Activated CD4-positive, alpha-beta T cell treated with anti-CD3 and anti-CD28 coated beads, Interleukin-2, amount 10 ng/mL, durations not matched to agents 24 days and 14 days (primary cell): ENCODE measurements at places on chromosomes 11 and 22. TPM values are rescaled to one million over a fixed set of nuclear protein-coding genes. Genes with fewer than 3 reads are reported as not detected.

DNA sequence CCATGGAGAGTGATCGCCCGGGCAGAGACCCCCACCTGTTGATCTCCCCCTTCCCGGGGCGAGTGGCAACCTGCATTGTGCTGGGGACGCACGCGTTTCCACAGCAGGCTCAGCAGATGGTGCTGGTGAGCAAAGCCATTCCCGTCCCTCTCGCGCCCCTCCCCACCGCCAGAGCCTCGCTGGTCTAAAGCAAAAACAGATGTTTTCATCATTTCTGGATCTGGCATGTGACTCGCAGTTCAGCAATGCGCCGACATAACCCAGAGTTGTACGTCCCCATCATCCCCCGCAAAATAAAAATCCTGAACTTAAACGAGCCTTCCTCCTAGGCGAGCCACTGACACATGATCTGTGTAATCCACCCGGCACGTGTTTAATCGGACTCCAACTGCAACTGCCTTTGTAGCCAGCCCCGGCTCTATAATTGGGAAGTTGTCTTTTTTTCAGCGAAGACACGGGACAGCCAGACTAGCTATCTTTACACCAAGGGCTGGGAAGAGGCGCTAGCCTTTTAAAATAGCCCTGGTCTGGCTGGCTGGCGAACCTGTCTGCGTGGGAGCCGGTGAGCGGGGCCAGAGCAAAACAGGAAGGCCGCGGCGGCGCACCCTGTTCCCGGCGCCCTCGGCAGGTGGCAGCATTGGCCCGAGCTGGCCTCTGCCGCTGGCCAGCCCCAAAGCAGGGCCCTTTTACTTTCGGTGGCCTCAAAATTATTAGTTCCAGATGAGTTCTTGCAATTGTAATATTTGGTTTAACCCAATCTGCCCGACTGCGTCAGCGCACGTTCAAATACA, 203.0 kb upstream of the SORL1-AS1 start:
- H3K4me1 ChIP-seq = peaks cover 17% of the 10 kb centered on the region
- no peaks in the 10 kb centered on the region for H3K36me3 ChIP-seq
- H3K4me3 ChIP-seq = peak overlapping the region; percentile 78
- DNase-seq = peak; percentile 89

GRCh38 chr11:81578571-81578970, 1155.1 kb downstream of the FAM181B start:
- DNase-seq = no peak
- no peak overlapping the region for H3K27ac ChIP-seq
- H3K4me3 ChIP-seq = no peak overlapping the region
- H3K27me3 ChIP-seq = no peaks in the 10 kb centered on the region

DNA sequence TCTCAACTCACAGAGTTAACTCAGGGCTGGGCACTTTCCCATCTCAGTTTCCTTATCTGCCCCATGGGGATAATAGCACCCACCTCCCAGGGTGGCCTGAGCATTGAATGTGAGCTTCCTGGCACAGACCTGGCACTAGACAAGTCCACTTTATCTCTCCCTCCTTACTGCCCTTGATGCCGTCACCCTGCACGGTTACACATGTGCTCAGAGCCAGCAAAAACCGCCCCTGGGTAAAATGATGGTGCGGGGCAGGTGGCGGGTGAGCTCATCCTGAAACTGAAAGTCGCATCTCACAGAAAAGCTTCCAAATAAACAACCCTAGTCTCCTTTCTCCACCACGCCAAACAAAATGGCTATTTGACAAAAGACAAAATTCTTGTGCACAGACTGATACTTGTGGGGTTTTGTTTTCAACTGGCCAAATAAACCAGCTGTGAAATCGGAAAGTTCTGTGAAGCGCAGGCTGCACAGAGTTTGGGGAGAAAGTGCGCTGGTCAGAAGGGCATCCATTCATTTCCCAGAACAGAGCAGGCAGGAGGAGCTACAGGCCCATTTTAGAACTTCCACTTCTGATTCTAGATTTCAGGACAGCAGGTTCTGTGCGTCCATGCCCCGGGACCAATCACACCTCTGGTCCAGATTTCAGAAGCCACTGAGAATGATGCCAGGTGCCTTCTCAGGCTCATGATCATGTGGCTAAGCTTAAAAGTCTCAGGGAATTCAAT, 138.1 kb downstream of the SHANK2 start:
- no peak for DNase-seq
- H3K4me1 ChIP-seq = peaks cover 2% of the 10 kb centered on the region
- no peak overlapping the region for H3K4me3 ChIP-seq
- H3K27ac ChIP-seq = peak overlapping the region; percentile 34
- H3K36me3 ChIP-seq = no peaks in the 10 kb centered on the region

DNA sequence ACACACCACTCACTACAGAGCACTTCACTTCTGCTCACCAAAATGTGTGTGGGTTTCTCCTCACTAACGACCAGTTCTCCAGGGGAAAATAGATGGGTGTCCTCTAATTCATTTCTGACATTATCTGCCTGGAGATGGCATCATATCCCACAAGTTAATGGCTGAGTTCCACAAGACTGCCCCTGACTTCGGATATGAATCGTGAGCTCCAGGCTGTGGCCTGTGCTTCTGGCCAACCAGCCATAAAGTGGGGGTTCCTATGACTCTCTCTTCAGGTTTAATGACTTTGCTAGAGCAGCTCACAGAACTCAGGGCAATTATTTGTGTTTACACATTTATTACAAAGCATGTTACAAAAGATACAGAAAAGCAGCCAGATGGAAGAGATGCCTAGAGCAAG, 113.0 kb upstream of the SYT13 start:
- H3K36me3 ChIP-seq = no peaks in the 10 kb centered on the region
- H3K4me1 ChIP-seq = no peaks in the 10 kb centered on the region
- no peak overlapping the region for H3K27ac ChIP-seq
- DNase-seq = no peak
- no peak overlapping the region for H3K4me3 ChIP-seq

- H3K36me3 ChIP-seq = peaks cover 44% of the 10 kb centered on the region
- peak; percentile 80 for DNase-seq
- peak overlapping the region; percentile 69 for H3K4me3 ChIP-seq
- H3K27me3 ChIP-seq = no peaks in the 10 kb centered on the region
Observed at GRCh38 chr22:40401532-40401931, 31.1 kb downstream of the SGSM3 start.

GRCh38 chr11:44264761-44265160, 45.2 kb downstream of the ALX4 start:
- H3K4me3 ChIP-seq = no peak overlapping the region
- no peak for DNase-seq
- peaks cover 3% of the 10 kb centered on the region for H3K4me1 ChIP-seq
- no peaks in the 10 kb centered on the region for H3K36me3 ChIP-seq

GRCh38 chr11:103709371-103709770, 327.1 kb upstream of the DDI1 start:
- DNase-seq = no peak

DNA sequence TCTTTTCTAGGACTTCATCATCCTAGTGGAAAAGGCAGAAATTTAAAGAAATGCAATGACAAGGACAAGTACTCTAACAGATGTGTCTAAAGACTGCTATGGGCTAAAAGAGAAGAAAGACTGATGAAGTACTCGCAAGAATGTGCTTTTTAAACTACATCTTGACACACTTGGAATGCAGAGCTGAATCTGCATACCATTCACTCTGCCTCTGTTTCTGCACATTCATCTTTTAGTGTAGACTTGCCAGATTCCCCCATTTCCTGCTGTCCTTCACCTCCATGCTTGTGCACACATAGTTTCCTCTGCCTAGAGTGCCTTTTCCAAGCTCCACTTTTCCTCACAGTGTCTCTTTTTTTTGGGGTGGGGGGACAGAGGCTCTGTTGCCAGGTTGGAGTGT, 239.0 kb upstream of the CCDC179 start:
- no peaks in the 10 kb centered on the region for H3K4me1 ChIP-seq
- no peak overlapping the region for H3K4me3 ChIP-seq
- DNase-seq = no peak
- no peaks in the 10 kb centered on the region for H3K27me3 ChIP-seq

DNA sequence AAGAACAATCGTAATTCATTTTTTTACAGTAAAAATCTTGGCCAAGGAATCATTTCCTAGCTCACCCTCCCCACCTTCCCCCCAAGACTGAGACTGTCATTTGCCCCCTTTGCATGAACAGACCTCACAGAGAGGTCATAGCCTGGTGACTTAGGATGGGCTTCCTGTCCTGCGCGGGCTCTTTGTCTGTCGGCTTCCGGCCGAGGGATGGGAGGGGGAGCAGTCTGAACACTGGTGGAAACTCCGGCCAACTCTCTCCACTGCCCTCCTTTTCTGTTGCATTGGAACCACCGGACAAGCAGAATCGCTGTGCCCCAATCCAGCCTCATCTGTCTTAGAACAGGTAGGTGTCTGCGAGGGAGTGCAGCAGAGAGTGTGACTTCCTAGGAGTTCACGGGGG, 41.7 kb downstream of the TEAD1 start:
- DNase-seq = no peak
- H3K4me1 ChIP-seq = peaks cover 14% of the 10 kb centered on the region
- no peaks in the 10 kb centered on the region for H3K36me3 ChIP-seq
- H3K27me3 ChIP-seq = peaks cover 73% of the 10 kb centered on the region
- no peak overlapping the region for H3K27ac ChIP-seq

GRCh38 chr11:46369458-46370152, 11.9 kb upstream of the MDK start:
- H3K4me3 ChIP-seq = no peak overlapping the region
- DNase-seq = peak; percentile 87
- no peaks in the 10 kb centered on the region for H3K27me3 ChIP-seq
- peaks cover 32% of the 10 kb centered on the region for H3K36me3 ChIP-seq
- H3K27ac ChIP-seq = no peak overlapping the region

GRCh38 chr11:94885581-94885980, 87.8 kb downstream of the CWC15 start:
- peaks cover 4% of the 10 kb centered on the region for H3K4me1 ChIP-seq
- no peaks in the 10 kb centered on the region for H3K36me3 ChIP-seq
- no peak for DNase-seq
- no peak overlapping the region for H3K4me3 ChIP-seq
- H3K27ac ChIP-seq = no peak overlapping the region

GRCh38 chr11:61829806-61830205, 1.7 kb downstream of the FADS2 start:
- no peak overlapping the region for H3K27ac ChIP-seq
- no peaks in the 10 kb centered on the region for H3K27me3 ChIP-seq
- H3K4me1 ChIP-seq = peaks cover 58% of the 10 kb centered on the region
- no peak for DNase-seq

GRCh38 chr11:26834601-26835000, 112.7 kb upstream of the SLC5A12 start:
- H3K4me1 ChIP-seq = no peaks in the 10 kb centered on the region
- no peak overlapping the region for H3K4me3 ChIP-seq
- DNase-seq = no peak
- no peaks in the 10 kb centered on the region for H3K27me3 ChIP-seq

GRCh38 chr22:36564422-36565158, 35.6 kb upstream of the EIF3D start:
- peaks cover 30% of the 10 kb centered on the region for H3K27me3 ChIP-seq
- no peaks in the 10 kb centered on the region for H3K36me3 ChIP-seq
- DNase-seq = no peak
- H3K4me3 ChIP-seq = no peak overlapping the region
- H3K27ac ChIP-seq = no peak overlapping the region

DNA sequence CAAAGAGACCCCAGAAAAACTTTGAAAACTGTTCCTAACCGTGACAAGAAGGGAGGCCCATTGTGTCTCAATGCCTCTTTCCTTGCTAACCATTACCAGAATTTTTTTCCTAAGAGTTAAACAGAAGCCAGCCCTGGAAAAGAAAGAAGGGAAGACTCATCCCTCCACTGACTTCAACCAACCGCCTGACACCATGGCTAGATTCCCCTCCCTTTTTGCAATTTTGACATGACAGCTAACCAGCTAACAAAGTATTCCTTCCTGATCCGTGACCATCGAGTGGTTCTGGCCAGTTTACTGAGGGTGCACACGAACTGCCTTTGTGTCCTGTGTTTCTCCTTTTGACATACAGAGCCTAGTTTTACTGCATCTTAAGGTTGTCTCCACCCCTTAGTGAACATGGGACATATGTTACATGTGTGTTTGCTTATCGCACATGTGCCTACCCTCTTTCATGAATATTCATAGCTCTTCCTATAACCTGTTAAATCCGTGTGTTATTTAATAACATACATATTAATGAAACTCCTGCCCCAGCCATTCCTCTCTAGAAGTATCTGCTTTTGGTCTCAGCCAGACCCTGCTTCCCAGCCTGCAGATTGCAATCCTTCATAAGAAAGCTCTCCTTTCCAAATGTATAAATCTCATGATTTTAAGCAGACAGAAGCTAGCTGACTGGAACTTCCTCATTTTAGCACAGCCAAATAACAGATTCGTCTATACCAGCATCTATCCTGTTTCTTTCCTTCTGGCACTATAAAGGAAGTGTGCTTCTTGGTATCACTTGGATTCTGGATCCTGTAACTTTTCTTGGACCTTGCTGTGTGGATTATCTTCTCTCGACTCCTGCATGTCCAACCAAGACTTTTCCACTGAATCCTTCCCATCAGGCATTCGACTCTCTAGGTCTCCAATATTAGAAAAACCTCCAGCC, 37.8 kb downstream of the RASSF10 start:
- H3K4me1 ChIP-seq = no peaks in the 10 kb centered on the region
- peaks cover 5% of the 10 kb centered on the region for H3K27me3 ChIP-seq
- no peak for DNase-seq
- H3K4me3 ChIP-seq = no peak overlapping the region

RCOR2 gene
- 0.26 and 0.28 TPM in 2 replicates for total RNA-seq

SOX6 gene
- total RNA-seq = not detected in 2 replicates

C11orf86 gene
- not detected in 2 replicates for total RNA-seq

TLCD5 gene
- total RNA-seq = 0.76 and 1.2 TPM in 2 replicates

ART5 gene
- total RNA-seq = not detected in 2 replicates

CCDC15 gene
- 4.1 and 4.5 TPM in 2 replicates for total RNA-seq

RBMXL2 gene
- total RNA-seq = not detected in 2 replicates

VSIG10L2 gene
- not detected in 2 replicates for total RNA-seq

FOLR2 gene
- not detected in 2 replicates for total RNA-seq

UNC93B1 gene
- total RNA-seq = 13.8 and 15.6 TPM in 2 replicates

KRTAP5-2 gene
- total RNA-seq = not detected in 2 replicates

SLC3A2 gene
- 364 and 379 TPM in 2 replicates for total RNA-seq

NRXN2 gene
- 0.61 TPM in 1 of 2 replicates, not detected in the other for total RNA-seq

ADM2 gene
- total RNA-seq = 3.0 and 3.2 TPM in 2 replicates
